ENCODE measurements at places on chromosomes 1 and 21.

- DNase-seq, result no peak
Measured at GRCh38 chr21:33844104-33844889, 71.3 kb downstream of the ATP5PO start.

DNA sequence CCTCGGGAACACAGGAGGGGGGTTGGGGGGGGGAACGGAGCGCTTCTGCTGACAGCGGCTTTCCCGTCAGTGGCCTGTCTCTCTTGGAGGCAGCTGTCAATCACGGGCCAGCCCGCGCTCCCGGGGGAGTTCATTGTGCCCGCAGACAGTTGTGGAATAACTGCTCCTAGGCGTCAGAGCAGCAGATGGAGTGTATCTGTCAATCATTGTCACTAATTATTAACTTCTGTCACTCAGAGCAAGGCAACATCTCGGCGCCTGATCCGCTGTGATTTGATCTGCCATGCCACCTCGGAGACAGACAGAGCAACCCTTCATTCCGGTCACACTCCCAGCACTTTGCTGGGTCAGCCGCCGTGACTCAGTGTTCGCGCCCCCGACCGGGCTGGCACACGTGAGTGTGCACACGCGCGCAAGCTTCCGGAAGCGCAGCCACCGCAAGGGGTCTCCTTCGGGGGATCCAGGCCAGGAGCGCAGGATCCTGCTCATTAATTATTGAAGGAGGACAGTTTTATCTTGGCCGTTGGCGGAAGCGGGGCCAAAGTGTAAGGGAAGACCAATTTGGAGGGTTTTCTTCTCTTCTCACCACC lies 75.8 kb downstream of the RRAGC start:
- DNase-seq, result no peak

- DNase-seq, result no peak
Measured at GRCh38 chr1:159687511-159687910, 26.9 kb downstream of the CRP start.

GRCh38 chr1:109691759-109692158 lies 4.1 kb downstream of the GSTM1 start:
- DNase-seq, result no peak

DNA sequence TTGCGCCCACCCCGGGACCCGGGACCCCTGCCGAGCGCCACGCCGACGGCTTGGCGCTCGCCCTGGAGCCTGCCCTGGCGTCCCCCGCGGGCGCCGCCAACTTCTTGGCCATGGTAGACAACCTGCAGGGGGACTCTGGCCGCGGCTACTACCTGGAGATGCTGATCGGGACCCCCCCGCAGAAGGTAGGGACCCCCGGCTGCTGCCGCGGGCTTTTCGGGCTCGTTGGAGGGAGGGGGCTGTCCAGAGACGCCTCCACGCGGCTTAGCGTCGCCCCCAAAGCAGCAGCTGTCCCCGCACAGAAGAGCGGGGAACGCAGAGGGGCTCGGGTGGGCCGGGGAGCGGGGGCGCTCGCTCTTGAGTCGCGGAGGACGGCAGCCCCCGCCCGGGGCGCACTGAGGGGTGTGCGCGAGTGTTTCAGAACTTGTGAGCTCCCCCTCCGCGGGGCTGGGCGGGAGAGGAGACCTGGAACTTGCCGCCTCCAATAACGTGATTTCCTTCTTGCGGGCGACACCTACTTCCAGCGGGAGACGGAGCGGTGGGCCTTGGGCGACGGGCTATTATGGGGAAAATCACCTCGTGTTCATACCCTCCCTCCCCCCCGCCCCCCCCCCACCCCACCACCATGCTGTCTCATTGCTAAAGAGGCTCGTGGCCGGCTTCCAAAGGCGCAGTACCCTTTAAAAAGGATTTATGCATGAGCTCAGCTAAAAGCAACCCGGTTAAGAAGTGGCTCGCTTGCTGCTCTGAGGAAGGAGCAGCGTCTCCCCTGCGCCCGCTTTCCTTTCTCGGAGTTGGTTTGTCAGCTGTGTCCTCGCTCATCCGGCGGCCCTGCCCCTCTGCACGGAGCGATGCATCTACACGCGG lies 664 bp downstream of the BACE2 start:
- no peak for DNase-seq

GRCh38 chr1:90291431-90292216 lies 296.7 kb downstream of the ZNF326 start:
- DNase-seq, result no peak

Measured in NCI-H2107 (cell line).